Stimulated activated CD4-positive, alpha-beta T cell treated with anti-CD3 and anti-CD28 coated beads, TNF-alpha, amount 100 ng/mL, for 24 hours (primary cell): ENCODE measurements at places on chromosomes 3 and 15.

DNA sequence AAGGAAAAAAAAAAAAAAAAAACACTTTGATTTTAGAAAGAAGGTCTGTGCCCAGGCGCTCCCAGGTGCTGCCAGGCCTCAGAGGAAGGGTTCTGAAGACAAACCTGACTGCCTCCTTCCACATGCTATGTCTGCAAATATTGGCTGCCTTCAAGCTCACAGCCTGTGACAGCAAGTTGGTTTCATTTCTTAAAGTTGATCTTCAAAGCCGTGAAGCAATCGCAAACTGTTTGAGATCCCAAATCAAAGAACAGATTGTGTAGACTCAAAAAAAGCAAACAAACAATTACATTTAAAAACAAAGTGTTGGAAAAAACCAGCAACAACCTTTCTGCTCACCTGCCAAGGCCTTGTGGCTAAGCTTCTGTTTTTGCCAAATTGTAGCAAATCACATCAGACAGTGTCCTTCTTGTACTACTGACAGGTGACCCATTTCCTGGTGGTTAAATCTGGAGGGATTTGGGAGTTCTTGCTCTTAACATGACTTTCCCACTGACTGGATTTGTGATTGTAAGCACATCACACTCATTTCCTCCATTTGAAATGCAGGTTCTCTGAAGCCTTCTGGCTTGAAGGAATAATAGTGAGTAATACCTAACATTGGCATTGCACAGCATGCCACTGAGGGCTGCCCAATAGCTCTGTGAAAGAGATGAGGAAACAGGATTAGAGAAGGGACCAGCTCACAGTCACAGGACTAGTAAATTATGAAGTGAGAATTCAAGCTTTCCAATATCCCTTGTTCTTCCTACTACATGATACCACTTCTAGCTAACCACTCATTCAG is 502.4 kb downstream of the LPP start:
- DNase-seq, result no peak

DNA sequence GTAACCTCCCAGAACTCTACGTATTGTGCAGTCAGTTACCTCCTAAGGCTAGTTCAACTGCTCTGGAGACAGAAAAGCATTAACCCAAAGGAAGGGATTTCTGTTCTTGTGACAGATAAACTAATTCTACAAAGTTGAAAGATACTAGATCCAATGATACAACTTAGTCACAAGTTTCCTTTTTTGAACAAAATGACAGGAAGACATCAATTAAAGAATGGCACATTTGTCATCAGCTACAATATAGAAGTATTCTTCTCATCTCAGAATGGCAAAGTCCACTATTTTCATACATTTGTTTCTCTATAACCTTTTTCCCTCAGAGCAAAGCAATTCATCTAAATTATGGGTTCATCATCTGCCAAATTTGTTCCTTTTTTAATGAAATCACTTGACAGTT is 43.7 kb downstream of the ISL2 start:
- no peak for DNase-seq

DNA sequence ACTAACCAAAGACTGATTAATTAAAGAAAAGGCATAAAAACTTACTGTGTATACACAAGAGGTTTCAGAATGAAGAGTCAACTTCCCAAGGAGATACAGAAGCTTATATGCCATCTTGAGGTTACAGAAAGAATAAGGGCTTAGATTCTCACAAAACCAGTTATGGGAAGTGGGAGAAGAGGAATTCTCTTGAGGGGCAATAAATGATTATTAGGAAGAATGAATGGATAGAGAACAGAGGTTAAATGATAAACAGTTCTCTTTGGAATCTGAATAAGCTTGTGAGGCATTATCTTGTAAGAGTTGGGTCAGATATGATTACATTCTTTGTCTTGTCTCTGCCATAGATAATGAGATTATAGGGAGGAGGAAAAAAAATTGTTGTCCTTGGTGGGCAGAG is 126.7 kb upstream of the SPATA16 start:
- DNase-seq, result no peak

DNA sequence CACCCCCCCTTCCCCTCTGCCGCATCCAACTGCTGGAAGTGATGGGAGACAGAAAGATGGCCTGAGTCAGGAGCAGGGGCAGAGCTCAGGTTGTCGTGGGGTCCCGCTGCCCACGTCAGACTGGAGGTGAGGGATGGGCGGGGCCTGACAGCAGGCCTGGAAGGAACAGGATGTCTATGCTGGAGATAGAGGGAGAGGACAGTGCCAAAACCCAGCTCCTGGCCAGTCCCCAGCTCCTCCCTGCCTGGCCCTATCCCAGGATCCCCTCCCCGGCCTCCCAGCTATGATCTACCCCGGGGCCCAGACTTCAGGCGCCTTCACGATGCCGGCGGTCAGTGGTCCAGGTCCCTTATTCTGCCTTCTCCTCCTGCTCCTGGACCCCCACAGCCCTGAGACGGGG is at the start of gene LMAN1L:
LMAN1L (plus strand) TSS at position 303 of the 400 bp plus-strand sequence; CDS start at position 323, 20 bp downstream.
- DNase-seq, result no peak

GRCh38 chr3:151085889-151086483 is 522 bp downstream of the MED12L start:
- no peak for DNase-seq

DNA sequence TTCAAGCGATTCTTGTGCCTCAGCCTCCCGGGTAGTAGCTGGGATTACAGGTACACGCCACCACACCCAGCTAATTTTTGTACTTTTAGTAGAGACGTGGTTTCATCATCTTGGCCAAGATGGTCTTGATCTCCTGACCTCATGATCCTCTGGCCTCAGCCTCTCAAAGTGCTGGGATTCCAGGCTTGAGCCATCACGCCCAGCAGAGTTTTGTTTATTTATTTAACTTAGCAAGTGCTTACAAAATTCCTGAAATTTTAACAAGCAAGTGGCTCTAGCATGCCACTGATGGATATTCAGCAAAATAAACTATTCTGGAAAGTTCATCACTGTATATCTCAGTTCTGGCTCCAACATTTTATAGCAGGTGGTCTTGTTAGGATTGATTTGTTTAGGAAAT is 585.9 kb downstream of the OTOL1 start:
- no peak for DNase-seq

GRCh38 chr15:58988006-58988785 is 733 bp downstream of the RNF111 start:
- peak; percentile 56 for DNase-seq
